Osteoblast (primary cell): ENCODE measurements at places on chromosomes 2 and 18. TPM values are rescaled to one million over a fixed set of nuclear protein-coding genes. Genes with fewer than 3 reads are reported as not detected.

DNA sequence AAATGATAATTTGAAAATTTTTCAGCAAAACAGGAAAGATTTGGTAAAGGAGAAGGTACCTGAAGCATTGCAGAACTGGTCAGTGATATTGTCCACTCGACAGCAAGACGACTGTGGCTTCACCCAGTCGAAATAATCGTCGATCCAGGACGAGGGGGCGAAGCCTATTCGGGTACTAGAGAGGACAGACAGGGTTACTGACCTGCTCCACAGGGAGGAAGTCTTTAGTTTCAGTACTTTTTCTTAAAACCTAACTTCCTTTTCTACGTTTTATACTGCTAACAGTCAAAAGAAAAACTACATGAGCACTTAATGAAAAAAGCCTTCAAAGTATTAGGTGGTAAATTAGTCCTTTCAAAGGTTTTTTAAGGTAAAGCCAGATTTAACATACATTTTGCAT is 36.0 kb downstream of the RMC1 start:
- peaks cover 9% of the 10 kb centered on the region for H3K4me1 ChIP-seq
- no peak overlapping the region for H3K4me3 ChIP-seq
- no peak for DNase-seq
- H3K36me3 ChIP-seq = peaks cover 97% of the 10 kb centered on the region

DNA sequence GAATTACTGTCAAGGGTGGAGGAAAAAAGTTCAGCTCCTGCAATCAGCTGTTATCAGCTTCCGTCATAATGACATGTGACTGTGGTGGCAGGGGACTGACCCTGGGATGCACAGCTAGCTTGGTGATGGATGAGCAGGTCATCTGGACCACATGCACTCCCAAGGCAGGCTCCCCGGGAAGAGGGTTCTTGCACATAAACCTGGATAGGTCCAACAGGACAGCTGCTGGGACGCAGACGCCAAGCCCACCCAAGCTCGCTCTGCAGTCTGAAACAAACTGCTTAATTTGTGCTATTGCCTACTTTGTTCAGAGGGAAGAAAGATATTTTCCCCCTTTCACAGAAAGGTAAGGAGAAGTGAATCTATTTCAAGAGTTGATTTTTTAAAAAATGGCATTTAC is 30.2 kb downstream of the FAM178B start:
- H3K27me3 ChIP-seq = peaks cover 9% of the 10 kb centered on the region
- H3K36me3 ChIP-seq = no peaks in the 10 kb centered on the region
- H3K4me3 ChIP-seq = no peak overlapping the region
- H3K4me1 ChIP-seq = no peaks in the 10 kb centered on the region

DNA sequence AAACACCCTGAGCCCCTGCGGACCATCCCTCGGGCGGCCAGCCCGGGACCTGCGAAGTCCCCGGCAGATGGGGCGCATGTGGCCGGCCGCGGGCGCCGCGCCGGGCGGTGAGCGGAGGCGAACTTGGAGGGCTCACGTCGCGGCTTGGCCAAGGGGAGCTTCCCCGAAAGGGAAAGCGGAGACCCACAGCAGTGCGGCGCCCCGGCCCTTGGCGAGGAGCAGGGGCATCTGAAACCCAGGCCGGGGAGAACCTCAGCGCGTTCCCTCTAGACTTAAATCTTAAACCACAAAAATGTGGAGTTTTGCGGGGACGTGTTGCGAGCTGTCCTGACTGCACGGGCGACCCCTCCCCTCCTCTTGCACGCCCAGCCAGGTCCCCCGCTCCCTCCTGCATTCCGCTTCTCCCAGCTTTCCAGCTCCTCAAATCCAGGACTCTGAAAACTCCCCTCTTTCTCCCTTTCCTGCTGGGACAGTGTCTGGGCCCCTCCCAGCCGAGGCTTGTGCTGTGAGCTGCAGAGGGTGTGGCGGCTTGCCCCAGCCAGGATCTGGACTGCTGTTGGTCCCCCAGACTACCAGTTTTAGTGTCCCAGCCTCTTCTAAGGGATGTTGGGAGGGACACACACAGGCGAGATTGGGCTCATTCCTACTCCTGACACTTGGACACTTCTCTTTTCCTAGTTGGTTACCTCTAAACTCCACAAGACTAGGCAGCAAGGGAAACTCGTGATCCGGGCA is 1.3 kb downstream of the FMNL2 start:
- H3K4me3 ChIP-seq = peak overlapping the region; percentile 88
- H3K36me3 ChIP-seq = no peaks in the 10 kb centered on the region
- H3K27ac ChIP-seq = peak overlapping the region; percentile 59

GRCh38 chr2:11867926-11868325 is 121.5 kb downstream of the LPIN1 start:
- H3K36me3 ChIP-seq = no peaks in the 10 kb centered on the region
- H3K4me3 ChIP-seq = no peak overlapping the region
- H3K27ac ChIP-seq = no peak overlapping the region
- no peaks in the 10 kb centered on the region for H3K27me3 ChIP-seq
- no peak for DNase-seq
- peaks cover 9% of the 10 kb centered on the region for H3K4me1 ChIP-seq

DNA sequence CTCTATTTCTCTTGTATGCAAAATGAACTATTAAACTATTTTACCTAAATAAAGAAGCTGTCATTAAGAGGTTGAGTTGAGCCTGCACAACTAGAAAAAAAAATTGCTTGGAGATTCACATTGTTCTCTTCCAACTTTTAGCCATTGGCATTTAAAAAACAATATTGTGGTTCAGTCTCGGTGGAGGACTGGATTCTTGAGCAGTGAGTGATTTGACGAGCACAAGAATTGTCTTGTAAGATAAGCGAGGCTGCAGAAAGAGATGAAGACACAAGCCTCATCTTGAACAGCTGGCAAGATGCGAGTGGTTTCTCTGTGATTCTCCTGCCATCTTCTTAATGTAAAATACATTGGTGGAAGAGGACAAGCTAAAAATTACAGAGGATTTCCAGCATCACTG is 67.0 kb downstream of the GALR1 start:
- H3K4me1 ChIP-seq = no peaks in the 10 kb centered on the region
- H3K4me3 ChIP-seq = no peak overlapping the region
- no peak for DNase-seq

GRCh38 chr2:239884051-239884405 is 141.1 kb downstream of the NDUFA10 start:
- no peak overlapping the region for H3K4me3 ChIP-seq
- no peak for DNase-seq
- H3K4me1 ChIP-seq = no peaks in the 10 kb centered on the region
- no peaks in the 10 kb centered on the region for H3K27me3 ChIP-seq

DNA sequence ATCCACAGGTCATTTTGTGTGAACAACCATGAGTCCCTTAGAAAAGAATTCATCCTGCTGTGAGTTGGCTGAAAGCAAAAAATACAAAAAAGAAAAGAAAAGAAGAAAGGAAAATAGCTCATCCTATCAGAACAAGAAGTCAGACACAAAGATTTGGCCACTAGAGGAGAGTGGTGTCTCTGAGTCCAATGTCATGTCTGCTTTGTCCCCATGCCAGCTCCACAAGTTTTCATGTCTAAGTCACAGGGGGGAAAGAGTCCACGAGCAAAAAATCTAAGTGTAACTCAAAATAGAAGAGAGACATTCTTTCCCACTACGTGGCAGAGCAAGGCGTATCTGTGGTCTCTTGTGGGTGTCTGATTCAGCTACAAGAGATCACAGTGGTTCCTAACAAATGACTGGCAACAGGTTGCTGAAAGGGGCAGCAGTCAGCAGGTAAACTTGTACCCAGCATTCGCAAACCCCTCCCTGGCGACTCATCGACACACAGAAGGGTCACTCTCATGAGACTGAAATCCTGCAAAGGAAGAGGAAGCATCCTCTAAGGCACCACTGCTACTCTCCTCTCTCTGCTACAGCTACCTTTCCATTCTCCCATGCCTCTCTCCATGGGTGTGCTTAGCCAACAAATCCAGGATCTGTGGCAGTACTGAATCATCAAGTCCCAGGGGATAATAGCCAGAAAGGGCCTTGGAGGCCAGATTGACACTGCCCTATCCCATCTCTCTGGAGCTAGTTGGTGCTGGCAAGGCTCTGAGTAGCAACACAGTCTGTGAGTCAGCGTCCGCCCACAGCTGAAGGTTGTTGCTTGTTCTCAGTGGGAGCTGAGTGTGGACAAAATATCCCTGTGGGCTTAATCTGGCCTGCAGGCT is 123.0 kb upstream of the SLC39A10 start:
- DNase-seq = peak; percentile 84
- H3K36me3 ChIP-seq = no peaks in the 10 kb centered on the region
- peak overlapping the region; percentile 61 for H3K4me3 ChIP-seq
- H3K27me3 ChIP-seq = no peaks in the 10 kb centered on the region
- H3K27ac ChIP-seq = peak overlapping the region; percentile 91
- peaks cover 58% of the 10 kb centered on the region for H3K4me1 ChIP-seq

DNA sequence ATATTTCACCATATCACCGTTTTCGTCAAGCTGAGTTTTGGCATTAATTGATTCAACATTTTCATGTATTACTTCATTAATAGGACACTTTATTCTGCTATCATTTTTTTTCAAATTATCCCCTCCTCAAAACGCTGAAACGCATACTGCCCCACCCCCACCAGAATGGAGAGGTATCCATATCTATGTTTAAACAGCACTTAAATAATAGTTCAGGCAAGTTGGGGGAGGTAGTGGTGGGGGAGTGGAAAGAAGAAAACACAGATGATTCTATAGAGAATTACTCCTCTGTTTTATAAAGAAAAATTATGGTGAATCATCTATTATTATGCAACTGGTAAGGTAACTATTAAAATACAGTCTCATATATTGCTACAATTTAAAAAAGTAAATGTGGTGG is 314.4 kb upstream of the ZEB2 start:
- H3K4me1 ChIP-seq = peaks cover 34% of the 10 kb centered on the region
- DNase-seq = no peak
- no peak overlapping the region for H3K4me3 ChIP-seq
- H3K36me3 ChIP-seq = no peaks in the 10 kb centered on the region
- H3K27me3 ChIP-seq = no peaks in the 10 kb centered on the region

DNA sequence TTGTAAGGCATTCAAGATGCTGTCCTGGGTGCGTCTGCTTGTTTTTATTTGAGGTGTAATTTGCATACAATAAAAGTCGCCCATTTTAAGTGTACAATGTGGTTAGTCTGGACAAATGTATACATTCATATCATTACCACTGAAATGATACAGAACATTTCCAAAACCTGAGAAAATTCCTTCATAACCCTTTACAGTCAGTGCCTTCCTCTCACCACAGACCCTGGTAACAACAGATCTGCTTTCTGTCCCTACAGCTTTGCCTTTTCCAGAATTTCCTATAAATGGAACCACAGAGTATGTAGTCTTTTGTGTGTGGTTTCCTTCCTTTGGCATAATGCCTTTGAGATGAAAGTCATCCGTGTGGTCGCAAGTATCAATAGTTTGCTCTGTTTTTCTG is 45.8 kb upstream of the NFU1 start:
- no peaks in the 10 kb centered on the region for H3K27me3 ChIP-seq
- peaks cover 6% of the 10 kb centered on the region for H3K36me3 ChIP-seq
- H3K4me3 ChIP-seq = no peak overlapping the region
- H3K27ac ChIP-seq = no peak overlapping the region
- no peak for DNase-seq

Gene GPBAR1
- total RNA-seq = 0.36 TPM in 1 of 2 replicates, not detected in the other

Gene TCF23
- total RNA-seq = not detected in 2 replicates

GRCh38 chr2:172783165-172783898 is 47.7 kb downstream of the RAPGEF4 start:
- no peaks in the 10 kb centered on the region for H3K36me3 ChIP-seq
- peak; percentile 82 for DNase-seq
- no peak overlapping the region for H3K4me3 ChIP-seq
- peak overlapping the region; percentile 62 for H3K27ac ChIP-seq

- no peaks in the 10 kb centered on the region for H3K36me3 ChIP-seq
- no peaks in the 10 kb centered on the region for H3K27me3 ChIP-seq
- H3K4me3 ChIP-seq = no peak overlapping the region
- H3K27ac ChIP-seq = no peak overlapping the region
- no peak for DNase-seq
- H3K4me1 ChIP-seq = no peaks in the 10 kb centered on the region
Measured at GRCh38 chr18:32802591-32803451, 30.0 kb upstream of the KLHL14 start.

Gene REG3A
- total RNA-seq = not detected in 2 replicates

DNA sequence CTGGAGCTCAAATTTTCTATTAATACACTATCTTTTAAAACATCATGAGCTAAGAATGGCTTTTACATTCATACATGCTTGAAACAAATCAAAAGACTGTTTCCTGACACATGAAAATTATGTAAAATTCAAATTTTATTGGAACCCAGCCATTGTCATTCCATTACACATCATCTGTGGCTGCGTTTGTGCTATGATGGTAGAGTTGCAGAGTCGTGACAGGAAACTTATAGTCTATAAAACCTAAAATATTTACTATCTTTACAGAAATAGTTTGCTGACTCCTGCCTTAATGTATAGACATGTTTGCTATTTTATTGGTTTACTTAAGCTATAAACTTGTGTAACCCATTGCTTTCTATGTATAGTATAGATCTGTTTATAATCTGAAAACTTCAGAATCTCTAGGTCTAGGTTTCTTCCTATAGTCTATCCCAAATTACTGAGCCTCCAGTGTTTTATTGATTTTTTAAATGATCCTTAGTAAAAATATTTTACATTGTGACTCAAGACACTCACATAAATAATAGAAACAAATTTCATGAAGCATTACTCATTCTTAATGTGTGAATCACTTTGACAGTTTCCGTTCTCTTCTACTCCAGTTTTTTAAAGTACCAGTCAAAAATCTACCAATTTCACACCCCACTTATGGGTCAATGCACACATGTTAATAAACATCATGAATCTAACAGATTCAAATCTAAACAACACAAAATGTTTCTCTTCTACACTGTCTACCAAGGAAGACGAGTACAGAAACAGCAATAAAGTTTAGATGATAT is 26.4 kb upstream of the MRPL19 start:
- H3K4me1 ChIP-seq = peaks cover 22% of the 10 kb centered on the region
- no peaks in the 10 kb centered on the region for H3K36me3 ChIP-seq
- no peaks in the 10 kb centered on the region for H3K27me3 ChIP-seq
- DNase-seq = no peak
- H3K4me3 ChIP-seq = no peak overlapping the region

DNA sequence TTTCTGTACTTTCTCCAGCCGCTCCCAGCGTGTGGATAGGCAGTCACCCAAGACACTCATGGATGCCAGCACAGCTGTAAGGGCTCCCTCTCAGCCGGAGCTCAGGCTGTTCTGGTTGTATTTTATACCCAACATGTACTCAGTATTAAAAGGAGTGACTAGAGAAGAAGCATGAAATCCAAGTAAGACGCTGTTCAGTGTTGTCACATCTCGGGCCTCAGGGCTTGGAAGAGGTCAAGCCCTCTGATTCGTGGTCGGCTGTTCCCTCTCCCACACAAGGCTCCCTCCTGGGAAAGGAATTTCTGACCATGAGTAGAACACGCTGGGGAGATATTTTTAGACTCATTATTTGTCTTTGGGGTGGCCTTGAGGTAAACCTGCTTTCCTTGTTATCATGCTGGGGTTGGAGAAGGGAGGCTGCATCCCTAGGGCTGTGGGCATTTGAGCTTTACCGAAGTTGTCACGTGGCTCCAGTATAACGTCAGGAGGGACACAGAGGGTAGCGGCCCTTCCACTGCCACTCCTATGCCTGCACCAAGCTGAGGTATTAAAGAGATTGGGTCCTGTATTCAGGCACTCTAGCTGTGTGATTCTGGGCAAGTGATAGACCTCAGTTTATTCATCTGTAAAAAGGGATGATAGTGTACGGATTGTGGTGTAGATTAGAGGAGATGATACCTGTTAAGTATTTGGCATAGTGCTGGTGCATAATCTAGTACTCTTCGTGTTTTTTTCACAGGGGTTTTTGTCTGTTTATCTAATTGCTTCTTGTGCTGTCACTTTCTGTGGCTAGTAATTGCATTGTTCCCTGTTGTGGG is 34.1 kb downstream of the HK2 start:
- H3K4me1 ChIP-seq = peaks cover 30% of the 10 kb centered on the region
- peak overlapping the region; percentile 15 for H3K4me3 ChIP-seq
- peak overlapping the region; percentile 84 for H3K27ac ChIP-seq
- H3K27me3 ChIP-seq = no peaks in the 10 kb centered on the region
- H3K36me3 ChIP-seq = peaks cover 21% of the 10 kb centered on the region
